ENCODE measurements at places on chromosomes 13 and 19. TPM values are rescaled to one million over a fixed set of nuclear protein-coding genes. Genes with fewer than 3 reads are reported as not detected.

GRCh38 chr19:32168111-32168510 lies 177.3 kb upstream of the ZNF507 start:
- DNase-seq = no peak

Gene PRSS57
- not detected for total RNA-seq

GRCh38 chr19:33868076-33868735 lies 71.5 kb downstream of the KCTD15 start:
- DNase-seq = no peak

- DNase-seq = no peak
Measured at GRCh38 chr13:98289339-98289945, 112.4 kb upstream of the RNF113B start.

DNA sequence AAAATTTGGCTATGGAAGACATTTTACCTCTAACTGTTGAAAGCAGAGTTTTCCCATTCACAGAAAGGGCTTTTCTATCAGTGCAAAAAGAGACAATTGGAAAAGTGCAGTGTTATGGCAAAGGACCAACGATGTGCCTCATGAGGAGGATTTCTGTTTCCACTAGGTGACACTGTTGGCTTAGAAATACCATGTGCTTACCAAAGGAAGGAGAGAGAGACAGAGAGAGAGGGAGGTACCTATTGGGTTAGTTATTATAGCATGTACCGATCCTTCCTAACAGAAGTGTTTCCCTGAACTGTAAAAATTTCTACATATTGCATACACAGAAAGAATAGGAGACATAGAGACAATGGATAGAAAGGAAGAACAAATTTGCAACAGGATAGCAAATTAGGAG lies 23.9 kb upstream of the PSG4 start:
- no peak for DNase-seq

- no peak for DNase-seq
Measured at GRCh38 chr19:39253374-39254149, 4.9 kb upstream of the IFNL4 start.

DNA sequence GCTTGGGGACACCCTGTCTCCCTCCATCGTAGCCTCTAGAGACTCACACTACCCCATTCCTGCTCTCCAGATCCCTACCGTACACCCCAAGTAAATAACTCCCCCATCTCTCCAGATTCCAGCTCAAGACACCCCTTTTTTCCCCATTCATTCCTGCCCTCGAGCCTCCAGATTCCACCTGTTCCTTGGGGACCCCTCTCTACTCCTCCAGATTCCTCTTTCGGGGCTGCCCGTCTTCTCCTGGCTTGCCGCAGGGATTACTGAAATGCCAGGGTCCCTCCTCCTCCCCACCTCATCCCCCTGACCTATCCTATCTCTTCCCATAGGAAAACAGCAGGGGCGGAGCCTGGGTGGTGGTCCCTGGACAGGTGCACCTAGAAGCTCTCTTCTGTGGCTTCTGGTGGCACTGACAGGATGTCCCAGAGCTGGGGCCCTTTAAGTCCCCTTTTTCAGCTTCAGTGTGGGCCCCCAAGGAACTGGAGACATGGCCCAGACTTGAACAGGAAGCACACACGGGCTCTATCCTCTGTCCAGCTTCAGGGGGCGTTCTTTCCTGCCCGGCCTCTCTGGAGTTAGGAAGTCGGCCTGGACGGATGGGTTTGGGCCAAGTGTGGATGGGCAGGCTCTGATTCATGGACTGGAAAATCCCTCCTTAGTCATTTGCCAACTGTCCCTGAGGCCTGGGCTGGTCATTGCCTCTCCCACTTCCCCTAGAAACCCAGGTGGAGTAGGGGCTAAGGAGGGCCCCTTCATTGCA lies 1.2 kb downstream of the ZSWIM4 start:
- no peak for DNase-seq

- DNase-seq = no peak
Measured at GRCh38 chr19:7199613-7200533, 94.3 kb downstream of the INSR start.

DNA sequence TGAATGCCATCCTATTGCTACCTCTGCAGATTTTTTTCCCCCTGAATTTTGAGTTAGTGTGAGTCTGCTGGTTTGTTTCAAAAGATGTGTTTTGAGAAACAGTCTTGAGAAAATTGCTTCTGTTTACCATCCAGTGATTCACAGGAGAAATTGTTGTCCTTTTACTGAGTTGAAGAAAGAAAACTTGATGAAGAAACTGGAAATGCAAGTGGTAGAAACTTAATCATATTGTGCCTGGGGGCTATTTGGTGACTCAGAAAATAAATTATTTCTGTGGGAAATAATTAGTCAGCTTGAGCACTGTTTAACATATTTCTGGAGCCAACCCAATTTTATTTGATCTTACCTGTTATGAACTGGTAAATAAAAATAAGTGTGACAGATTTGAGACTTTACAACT lies 35.4 kb downstream of the PAN3 start:
- no peak for DNase-seq

Gene POU2F2
- total RNA-seq = 39.6 TPM

GRCh38 chr19:3684054-3684816 lies 16.0 kb downstream of the PIP5K1C start:
- no peak for DNase-seq

DNA sequence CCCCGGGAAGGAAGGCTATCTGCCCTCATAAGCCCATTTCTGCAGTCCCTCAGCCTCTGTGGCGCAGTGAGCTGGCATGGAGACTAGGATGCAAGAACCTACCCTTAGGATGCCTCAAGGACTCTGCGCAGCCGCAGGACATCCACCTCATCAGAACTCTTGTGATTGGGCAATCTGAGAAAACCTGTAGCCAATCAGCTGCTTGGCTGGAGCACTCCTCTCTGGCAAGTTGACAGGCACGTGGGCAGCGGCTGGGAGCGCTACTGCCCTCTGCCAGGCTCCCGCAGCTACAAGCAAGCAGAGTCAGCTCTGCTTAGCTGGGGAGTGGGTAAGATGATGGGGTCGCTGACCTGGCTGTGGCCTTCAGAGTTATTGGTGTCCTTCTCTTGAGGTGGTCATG lies 1.5 kb upstream of the ECSIT start:
- peak; percentile 48 for DNase-seq

Gene CYP4F12
- total RNA-seq = 0.32 TPM

Gene PROZ
- total RNA-seq = 0.25 TPM

Gene C19orf67
- total RNA-seq = not detected
